ENCODE measurements at places on chromosomes 5 and 9.

DNA sequence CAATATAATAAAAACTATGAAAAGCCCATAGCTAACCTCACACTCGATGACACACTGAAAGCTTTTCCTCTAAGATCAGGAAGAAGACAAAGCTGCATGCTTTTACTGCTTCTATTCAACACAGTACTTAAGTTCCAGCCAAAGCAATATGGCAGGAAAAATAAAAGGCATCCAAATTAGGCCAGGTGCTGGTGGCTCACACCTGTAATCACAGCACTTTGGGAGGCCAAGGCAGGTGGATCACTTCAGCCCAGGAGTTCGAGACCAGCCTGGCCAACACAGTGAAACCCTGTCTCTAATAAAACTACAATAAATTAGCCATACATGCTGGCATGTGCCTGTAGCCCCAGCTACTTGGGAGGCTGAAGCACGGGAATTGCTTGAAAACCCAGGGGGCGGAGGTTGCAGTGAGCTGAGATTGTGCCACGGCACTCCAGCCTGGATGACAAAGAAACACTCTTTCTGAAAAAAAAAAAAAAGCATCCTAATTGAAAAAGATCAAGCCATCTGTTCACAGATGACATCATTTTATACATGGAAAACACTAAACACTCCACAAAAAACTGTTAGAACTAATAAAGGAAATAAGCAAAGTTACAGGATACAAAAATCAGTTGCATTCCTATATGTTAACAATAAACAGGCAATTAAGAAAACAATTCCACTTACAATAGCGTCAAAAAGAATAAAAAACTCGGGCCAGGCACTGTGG is 17.9 kb downstream of the ZFR start:
- no peak for DNase-seq

- DNase-seq = no peak
Measured at GRCh38 chr9:35162605-35163315, 951 bp downstream of the UNC13B start.

DNA sequence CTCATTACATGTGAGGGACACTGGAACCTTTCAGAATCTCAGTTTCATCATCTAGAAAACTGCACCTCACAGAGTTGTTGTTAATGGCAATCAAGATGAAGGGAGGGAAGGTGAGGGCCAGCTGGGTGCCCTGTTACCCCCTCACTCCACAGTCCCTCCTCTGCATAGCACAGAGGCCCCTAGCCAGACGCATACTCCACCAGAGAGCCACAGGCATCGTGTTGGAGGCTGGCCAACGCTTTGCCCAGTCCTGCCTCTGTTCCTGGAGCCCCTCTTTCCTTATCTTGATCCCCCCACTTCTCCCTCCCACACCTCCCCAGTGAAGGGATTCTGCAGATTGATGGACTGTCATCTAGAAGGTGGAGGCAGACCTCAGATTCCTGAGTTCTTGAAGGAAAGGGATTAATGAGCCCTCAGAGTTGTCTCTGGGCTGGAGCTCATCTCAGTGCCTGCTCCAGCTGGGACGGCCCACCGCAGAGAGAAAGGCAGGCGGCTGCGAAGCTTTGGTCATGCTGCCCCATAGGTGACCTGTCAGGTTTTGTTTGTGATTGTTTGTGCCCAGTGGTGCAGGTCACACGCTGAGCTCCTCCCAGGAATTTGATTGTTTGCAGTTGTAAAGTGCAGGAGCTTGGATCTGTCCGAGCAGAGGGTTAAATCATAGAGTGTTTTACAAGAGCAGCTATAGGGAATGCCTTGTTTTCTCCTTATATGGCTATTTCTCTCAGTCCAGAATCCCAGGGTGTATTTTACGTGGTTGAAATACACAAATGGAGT is 487.3 kb downstream of the CCDC171 start:
- DNase-seq = no peak

- no peak for DNase-seq
Measured at GRCh38 chr5:94388773-94389514, 229.5 kb downstream of the KIAA0825 start.

- DNase-seq = no peak
Measured at GRCh38 chr9:26756881-26757280, 135.7 kb downstream of the CAAP1 start.

GRCh38 chr5:51599587-51599986 is 216.3 kb downstream of the ISL1 start:
- DNase-seq = no peak

DNA sequence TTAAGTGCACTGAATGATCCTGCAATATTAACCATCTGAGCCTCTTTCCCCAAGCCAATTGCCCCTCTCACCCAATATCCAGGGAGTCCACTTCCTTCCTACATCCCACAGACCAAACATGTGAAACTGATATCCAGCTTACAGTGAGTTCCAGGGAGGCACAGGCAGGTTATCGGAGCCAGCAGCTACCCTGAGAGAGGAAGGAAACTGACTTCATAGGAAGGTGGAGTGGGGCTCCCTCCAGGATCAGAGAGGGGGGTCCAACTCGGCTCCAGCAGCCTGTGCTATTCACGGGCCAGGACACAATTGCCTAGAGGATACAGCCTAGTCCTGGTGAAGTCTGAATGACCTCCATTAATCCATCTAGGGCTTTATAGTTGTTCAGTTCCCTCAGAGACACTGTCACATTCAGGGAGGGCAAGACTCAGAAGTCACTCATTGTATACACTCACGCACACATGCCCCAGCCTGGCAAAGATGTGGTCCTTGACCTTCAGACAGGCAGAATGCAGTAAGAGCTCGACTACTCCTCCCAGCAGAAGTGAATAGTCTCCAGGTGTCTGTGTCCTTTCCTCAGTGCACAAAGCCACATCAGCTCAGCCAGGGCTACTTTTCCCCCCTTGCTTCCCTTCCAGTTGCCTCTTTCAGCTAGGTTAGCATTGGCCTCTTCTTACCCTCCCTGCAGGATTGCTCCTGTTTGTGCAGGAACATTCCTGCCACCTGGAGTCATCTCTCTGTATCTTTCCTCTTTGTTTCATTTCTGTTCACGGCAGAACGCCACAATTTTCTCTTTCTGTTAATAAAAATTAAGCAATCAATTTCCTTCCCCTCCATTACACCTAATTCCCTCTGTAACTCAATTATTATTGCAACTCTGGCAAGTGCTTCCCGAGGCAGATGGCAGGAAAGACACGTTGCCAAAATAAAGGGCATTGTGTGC is 501.7 kb downstream of the ARHGEF28 start:
- DNase-seq = no peak

DNA sequence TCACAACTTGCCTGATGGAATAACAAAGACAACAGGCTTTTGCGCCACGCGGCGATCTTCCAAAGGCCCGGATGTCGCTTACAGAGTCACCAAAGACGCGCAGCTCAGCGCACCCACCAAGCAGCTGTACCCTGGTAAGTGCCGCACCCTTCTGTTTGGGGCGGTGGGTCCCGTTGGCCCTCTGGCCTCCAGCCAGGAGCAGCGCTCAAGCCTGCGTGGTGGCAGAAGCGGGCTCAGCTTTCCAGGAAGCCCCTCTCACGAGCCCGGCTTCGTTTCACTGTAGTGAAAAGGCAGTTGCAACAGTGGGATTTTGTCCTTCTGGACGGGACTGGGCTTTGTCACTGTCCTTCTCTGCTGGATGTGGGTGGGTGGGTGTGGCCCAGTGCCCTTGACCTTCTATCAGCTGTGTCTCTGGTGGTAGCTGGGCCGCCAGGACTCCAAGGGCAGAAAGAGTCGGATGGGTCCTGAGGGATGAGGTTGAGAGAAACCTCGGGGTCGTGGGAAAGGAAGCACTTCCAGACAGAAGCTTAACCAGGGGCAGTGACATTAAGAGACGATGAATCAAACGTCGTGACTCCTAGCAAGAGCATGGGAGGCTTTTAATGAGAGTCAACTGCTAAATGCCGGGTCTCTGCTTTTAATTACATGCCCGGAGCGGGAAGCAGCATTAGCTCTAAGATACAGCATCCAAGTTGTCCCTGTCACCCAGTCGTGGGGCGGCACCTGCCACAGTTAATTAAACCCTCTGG is 49.5 kb downstream of the COL5A1 start:
- no peak for DNase-seq

DNA sequence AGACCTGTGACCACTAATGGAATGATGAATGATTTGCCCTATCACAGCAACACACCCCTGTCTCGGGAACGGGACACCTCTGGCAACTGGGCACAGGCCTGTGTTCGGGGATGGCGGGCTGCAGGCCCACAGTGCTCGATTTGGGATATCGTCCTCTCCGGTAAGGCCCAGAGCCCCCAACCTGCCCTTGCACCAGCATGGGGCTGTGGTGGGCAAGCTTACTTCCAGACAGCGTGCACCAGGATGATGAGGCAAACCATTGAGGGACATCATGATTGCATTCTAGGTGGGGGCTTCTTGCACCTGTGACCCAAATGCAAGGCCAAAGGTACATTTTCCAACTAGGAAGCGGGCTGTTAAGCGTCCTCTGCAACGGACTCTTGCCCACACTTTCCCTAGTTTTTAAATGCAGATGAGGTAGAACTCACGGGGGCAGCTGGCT is 275.4 kb downstream of the FSTL4 start:
- no peak for DNase-seq

GRCh38 chr9:70111042-70111602 is 67.5 kb downstream of the MAMDC2 start:
- DNase-seq = peak; percentile 4

GRCh38 chr5:1110307-1111240 is 1.3 kb downstream of the SLC12A7 start:
- DNase-seq = peak; percentile 24

DNA sequence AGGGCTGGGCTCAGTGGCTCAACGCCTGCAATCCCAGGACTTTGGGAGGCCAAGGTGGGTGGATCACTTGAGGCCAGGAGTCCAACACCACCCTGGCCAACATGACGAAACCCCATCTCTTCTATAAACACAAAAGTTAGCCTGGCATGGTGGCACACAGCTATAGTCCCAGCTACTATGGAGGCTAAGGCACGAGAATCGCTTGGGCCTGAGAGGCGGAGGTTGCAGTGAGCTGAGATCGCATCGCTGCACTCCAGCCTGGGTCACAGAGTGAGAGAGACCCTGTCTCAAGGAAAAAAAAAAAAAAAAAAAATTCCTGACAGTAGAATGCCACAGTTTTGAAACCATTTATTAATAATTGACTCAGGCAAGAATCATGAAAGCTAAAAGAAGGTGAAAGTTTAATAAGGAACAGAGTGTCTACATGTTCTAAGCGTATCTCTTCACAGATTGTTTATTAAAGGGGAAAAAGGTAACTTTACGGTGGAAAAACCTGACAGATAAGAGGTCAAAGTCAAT is 5.7 kb upstream of the PTGR1 start:
- DNase-seq = no peak

GRCh38 chr5:67677422-67677970 is 480.9 kb upstream of the CD180 start:
- DNase-seq = no peak

- no peak for DNase-seq
Measured at GRCh38 chr5:77282337-77283027, 72.0 kb downstream of the PDE8B start.

DNA sequence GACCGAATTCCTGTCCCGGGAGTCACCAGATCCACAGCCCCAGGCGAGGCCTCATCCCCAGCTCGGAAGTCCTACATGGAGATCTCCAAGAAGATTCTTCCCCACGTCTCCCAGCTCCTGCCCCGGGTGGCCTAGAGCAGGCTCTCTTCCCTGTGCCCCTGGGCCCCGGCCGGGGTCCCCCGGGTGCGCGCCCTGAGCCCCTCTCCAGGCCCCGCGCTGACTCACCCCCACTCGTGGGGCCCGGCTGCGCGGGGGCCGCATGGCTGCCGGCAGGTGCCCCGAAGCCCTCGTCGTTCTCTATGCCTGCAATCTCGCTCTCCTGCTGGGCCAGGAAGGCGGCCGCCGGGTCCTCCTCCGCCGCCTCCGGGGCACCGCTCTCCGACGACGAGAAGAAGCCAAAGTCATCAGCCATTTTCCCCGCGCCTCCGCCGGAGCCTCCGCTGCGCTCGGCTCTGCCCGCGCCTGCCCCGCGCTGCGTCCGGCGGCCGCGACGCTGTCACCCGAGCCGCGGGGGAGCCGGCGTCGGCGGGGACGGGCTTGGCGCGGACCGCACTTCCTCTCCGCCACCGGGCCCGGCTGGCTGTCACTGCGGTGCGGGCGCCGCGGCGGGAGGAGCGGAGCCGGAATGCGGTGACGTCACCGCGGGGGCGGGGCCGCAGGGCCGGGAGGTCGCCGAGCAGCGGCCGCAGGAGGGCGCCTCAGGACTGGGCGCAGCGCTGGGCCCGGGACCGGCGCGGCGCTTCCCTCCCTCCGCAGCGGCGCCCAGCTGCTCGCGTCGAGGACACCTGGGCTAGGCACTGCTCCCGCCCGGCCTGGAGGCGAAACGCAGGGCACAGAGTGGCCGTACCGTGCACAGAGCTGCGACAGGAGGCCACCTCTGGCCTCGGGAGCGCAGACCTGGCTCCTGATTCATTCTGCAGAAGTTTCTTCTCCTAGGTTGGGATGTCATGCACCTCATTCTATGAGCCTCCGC is at the start of gene CLTB:
Gene CLTB (minus strand): TSS at position 588 of the 973 bp plus-strand sequence. CDS start 176 bp downstream, at position 412.
- peak; percentile 84 for DNase-seq

- DNase-seq = no peak
Measured at GRCh38 chr5:159917994-159918393, 1.7 kb downstream of the ADRA1B start.

GRCh38 chr5:173334808-173335207 is 6.6 kb upstream of the STC2 start:
- DNase-seq = no peak

DNA sequence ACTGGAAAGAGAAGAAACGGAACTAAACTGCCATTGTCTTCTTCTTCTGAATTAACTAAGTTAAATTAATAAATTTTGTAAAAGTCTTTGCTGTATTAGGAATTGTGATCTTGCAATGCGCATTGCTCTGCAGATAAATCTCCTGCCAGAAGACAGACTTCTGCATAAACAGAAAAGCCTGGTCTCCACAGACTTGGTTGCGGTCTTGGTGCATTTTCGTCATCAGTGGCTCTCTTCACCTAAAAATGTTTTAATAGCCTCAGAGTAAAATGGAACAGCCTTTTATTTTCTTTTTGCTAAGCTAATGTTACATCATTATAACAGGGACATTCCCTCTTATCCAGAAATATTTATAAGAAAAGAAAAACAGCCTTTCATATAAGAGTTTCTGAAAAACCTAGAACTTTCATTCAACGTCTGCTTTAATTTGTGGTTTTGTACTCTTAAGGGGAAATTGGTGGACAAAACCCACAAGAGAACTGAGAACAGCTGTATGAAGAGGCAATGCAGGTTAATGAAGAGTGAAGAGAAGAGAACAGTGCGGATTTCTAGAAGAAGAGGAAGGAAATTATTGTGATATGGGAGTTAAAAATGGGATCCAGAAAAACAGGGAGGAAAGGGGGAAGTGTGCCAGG is 10.1 kb downstream of the IFNA5 start:
- no peak for DNase-seq

DNA sequence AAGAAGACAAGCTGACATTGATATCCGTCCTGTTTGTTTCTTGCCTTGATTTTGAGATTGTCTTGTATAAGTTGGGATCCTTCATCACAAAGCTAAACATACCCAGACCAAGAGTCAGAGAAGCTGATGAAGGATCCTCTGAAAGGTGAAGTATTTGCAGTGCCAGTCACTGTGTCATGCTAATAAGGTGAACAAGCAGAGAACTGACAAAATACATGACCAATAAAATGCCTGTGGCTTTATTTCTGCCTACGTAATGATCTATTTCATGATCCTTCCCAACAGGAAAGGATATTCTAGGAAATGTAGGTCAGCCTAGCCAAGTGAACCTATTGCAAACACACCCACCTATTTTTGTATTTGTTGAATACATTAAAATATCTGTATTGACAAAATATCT is 351.3 kb upstream of the CDH9 start:
- no peak for DNase-seq

All from effector CD8-positive, alpha-beta T cell (primary cell).